ENCODE measurements at places on chromosomes 5 and 9. TPM values are rescaled to one million over a fixed set of nuclear protein-coding genes. Genes with fewer than 3 reads are reported as not detected.

The ZBTB26 gene
- total RNA-seq = 7.6 TPM

The MCC gene
- 5.5 TPM for total RNA-seq

DNA sequence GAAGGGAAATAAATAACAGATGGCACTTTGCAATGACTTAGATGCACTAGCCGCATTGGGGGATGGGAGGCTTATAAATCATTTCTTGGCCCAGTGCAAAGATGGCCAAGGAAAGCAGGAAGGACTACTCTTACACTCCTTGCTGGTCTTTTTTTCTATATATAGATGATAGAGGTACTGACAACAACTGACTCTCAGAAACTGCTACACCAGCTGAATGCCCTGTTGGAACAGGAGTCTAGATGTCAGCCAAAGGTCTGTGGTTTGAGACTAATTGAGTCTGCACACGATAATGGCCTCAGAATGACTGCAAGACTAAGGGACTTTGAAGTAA, 1.7 kb downstream of the CCNG1 start:
- H3K4me1 ChIP-seq = peaks cover 26% of the 10 kb centered on the region
- H3K27ac ChIP-seq = no peak overlapping the region
- no peaks in the 10 kb centered on the region for H3K27me3 ChIP-seq

DNA sequence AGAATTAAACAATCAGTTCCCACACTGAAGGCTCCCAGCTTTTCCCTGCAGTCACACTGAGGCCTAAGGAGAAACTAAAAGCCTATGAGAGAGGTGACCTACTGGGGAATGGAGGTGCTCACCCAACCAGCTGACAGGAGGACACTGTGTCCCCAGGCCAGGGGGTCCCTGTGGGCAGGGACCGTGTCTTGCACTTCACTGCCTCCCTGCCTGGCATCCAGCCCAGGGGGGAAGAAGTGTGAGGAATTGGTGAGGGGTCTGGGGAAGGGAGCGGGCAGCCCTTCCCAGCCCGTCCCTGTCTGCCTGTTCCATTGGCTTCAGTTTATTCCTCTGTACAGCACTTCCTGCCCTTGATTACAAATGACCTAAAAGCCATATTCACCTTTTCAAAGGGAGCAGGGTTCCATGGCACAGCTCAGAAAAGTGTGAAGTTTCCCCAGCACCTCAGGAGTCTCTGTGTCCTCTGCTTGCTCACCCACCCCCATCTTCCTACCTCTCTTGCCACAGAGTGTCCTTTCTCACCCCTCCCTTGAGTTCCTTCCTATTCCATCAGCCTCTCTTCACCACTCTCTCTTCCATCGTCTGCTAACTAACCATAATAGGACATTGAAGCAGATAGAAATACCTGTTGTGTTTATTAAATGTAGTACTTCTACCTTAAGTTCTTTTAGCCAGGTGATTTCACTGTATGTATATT, 12.9 kb downstream of the OTULINL start:
- DNase-seq = no peak
- H3K4me3 ChIP-seq = no peak overlapping the region
- H3K27me3 ChIP-seq = no peaks in the 10 kb centered on the region
- no peak overlapping the region for H3K27ac ChIP-seq
- no peaks in the 10 kb centered on the region for H3K36me3 ChIP-seq
